Activated naive CD8-positive, alpha-beta T cell treated with anti-CD3 and anti-CD28 coated beads, Interleukin-2, amount 50 U/mL, for 24 hours (primary cell): ENCODE measurements at places on chromosomes 6 and 20.
A peak's percentile ranks its signal among the peaks of the same experiment; 100 is the strongest.

DNA sequence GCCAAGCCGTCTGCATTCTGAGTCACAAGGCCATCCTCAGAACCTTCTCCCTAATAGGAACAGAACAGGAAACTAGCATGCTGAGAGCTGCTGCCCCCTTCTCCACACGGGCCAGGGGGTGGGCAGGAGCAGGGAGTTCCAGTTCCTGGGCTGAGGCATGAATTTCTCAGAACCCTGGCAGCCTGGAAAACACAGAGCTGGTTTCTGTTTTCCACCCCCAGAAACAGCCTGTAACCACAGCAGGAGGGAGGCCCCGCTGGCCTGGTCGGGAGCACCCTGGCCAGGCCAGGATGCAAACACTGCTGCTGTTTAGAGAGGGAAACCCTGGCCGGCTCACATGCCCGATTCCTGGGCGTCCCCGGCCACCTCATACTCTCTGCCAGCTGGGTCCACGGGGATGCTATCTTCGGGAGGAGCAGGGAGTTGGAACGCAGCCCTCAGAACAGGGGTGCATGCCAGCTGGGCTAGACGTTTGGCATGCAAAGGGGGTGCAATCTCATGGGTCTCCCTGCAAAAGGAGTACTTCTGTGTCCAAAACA, 130.1 kb downstream of the NFATC2 start:
- no peak for DNase-seq

DNA sequence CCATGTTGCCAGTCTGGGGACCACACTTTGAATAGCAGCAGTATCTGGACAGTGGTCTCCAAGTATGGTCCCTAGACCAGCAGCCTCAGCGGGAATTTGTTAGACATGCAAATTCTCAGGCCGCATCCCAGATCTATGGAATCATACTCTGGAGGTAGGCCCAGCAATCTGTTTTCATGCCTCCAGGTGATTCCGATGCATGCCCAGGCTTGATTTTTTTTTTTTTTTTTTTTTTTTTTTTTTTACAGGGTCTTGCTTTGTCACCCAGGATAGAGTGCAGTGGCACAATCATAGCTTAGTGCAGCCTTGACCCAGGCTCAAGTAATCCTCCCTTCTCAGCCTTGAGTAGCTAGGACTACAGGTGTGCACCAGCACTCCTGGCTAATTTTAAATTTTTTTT, 682 bp upstream of the SLA2 start:
- no peak for DNase-seq

DNA sequence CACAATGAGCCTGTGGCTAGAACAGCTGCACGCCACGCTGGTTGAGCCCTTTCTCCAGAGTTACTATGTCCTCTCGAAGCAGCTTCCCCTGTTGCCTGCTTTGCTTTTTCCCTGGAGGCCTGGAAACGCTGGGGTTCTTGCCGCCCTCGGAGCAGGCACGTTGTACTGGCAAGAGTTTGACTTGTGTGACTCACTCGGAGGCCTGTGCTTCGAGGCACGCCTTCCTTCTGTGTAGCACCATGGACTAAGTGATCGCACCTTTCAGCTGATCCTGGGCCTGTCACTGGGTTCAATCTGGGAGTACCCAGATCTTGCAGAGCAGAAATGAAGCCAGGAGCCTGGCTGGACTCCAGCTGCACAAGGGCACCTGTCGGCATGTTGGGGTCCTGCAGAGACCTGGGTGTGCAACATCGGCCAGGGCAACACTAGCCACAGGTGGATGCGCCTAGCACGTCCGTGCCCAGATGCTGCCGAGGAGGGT, 5.2 kb downstream of the INSM1 start:
- DNase-seq = no peak

GRCh38 chr6:24907919-24908649, 27.7 kb downstream of the RIPOR2 start:
- DNase-seq = no peak

- DNase-seq = no peak
Observed at GRCh38 chr6:57089265-57089664, 723 bp upstream of the ZNF451 start.

DNA sequence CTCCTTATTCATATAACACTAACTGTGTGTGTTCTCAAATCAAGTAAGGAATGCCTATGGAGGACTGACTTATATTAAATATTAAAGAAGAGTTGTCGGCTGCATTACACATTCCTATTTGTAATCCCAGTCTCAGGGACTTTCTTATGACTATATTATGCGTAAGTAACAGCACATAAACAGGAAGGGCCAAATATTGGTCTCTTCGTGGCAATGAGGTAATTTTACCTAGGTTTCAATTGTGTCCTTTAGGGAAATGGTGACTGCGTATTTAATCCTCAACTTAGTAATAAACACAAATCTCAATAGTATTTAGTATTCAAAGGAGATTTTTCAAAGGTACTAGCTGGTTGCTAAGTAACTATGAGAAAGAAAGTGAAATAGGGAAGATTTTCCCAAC, 22.8 kb upstream of the EPM2A start:
- DNase-seq = no peak

GRCh38 chr20:61114493-61115175, 137.4 kb upstream of the CDH4 start:
- no peak for DNase-seq

DNA sequence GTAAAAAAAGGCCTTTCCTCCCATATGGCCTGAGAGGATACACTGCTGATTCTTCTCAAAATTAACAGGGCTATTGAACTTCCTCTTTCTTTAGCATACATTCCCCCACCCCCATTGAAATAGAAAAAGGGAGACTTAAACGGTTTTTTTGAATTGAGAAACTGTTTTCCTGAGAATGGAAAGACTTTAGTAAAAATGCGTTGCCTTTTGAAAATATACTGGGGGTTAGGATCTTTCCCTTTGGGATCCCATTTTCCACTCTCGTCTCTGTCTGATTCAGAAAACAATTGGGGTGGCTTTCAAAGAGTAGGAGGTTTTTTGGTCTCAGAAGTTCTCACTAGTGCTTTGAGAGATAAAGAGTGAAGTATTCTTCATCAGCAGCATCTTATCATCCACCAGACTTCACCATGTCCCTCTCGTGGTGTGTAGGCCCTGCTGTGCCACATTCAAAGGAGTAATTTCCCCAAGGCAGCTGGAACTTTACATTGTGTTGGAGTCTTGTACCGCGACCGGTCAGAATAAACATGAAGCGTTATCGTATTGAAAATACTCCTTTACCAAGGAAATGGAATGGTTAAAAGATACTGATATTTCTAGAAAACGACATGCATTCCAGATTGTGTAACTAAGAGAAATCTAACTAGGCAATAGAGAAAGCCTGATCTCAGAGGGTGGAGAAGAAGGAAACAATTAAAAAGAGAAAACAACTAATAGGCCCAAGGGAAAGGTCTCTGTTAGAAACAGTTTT, 10.6 kb downstream of the MYB start:
- DNase-seq = no peak

GRCh38 chr6:109874621-109875020, 103.5 kb upstream of the GPR6 start:
- no peak for DNase-seq

- DNase-seq = no peak
Observed at GRCh38 chr6:75481936-75482593, 11.5 kb downstream of the FILIP1 start.

DNA sequence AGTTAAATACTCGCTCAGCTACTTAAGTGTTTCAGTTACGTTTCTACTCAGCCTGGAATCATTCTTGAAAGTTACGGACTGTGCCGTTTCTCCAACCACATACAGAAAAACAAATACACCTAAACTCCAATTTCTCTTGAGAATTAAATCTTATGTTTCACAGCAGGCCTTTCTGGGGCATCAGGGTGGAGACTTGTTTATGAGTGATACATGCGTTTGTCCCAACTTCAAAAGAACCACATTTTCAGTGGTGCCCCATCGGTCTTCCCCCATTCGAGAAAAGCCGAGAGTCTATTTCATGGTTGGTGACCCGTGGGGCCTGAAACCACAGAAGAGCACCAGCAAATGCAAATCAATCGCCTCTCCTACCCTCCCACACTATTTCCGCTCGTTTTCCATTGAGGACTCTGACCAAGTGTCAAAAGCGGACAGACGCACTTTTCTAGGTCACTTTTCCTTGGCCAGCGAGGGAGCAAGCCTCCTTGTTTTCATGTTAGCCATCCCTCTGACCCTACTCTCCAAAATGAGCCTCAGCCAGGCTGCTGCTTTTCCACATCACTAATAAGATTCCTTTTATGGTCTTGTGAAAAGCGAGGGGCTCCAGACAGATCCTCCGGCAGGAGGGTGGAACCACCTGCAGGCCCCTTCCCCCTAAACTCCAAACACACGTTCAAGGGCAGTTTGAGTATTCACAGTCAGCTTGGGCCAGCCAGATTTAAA, 3.1 kb downstream of the JAG1 start:
- no peak for DNase-seq

GRCh38 chr20:37651932-37652331, 41.9 kb upstream of the CTNNBL1 start:
- peak; percentile 45 for DNase-seq

- no peak for DNase-seq
Observed at GRCh38 chr6:108119769-108120141, 45.2 kb upstream of the OSTM1 start.

DNA sequence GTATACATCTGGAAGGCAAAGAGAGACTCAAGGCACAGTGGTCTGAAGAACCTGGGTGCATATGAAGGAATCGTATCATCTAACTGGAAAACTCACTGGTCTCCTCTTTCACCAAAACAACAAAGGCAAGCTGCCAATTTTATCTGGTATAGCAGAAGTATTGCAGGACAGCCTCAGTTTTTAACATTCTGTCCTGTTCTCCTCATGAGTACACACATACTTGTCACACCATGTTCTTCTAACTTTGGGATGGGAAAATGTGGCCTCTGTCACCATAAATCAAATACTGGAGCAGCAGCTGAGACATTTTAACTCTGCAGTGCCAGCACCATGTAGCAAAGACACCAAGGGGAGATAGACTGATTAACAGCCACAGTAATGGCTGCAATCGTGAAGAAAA, 199.1 kb upstream of the CNR1 start:
- no peak for DNase-seq

GRCh38 chr6:37819802-37820717, 533 bp downstream of the ZFAND3 start:
- peak; percentile 68 for DNase-seq

DNA sequence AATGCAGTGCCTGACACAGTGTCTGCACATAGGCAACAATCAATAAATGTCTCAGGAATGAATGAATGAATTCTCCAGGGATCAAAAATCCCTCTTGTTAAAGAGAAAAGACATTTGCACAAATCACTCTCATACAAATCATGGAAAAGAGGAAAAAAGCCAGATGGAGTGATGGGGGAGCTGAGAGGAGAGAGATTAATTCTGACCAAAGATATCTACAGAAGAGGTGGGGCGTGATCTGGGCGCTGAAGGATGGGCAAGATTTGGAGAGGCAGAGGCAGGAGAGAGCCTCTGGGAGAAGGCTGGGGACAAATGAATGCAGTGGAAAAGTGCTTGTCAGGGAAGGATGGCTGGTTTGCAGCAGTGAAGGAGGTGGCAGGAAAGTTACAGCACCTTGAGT, 142.9 kb upstream of the BACH2 start:
- no peak for DNase-seq

GRCh38 chr6:152176268-152176667, 368.8 kb downstream of the ESR1 start:
- DNase-seq = no peak

GRCh38 chr6:156849806-156850205, 72.6 kb downstream of the ARID1B start:
- DNase-seq = no peak

GRCh38 chr6:166754218-166755030, 127.4 kb upstream of the RPS6KA2 start:
- no peak for DNase-seq

GRCh38 chr6:135904666-135905065, 53.2 kb downstream of the PDE7B start:
- DNase-seq = no peak

DNA sequence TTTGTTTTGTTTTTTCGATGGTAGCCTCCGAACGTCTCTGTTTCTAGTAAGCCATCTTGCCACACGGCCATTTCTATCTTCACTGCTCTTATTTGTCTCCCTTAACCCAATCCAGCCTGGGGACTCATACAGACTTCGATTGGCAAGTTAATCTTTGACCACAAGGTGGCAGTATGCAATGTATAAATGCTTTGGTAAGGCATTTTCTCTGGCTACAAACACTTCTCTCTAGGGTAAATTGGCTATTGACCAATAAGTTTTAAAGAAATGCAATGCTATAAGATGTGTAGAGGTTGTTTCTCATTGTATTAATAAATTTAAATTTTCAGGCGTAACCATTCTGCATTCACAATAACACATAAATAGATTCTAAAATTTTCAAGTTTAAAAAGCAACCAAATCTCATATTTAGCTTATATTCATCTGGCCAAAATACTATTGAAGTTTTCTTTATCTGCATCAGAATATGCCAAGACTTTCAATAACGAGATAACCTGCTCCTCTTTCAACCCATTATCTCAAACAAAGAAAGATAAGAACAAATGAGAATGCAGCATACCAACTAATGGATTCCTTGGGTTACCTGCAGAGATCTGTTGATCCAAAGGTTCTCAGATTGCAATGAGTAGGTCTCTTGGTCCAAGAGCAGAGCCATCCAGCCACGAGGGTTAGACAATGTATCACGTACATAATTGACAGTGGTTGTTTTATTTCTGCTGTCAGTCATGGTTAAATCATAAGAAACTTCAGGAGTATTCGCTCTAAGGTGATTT, 231.9 kb downstream of the PKHD1 start:
- peak; percentile 3 for DNase-seq

DNA sequence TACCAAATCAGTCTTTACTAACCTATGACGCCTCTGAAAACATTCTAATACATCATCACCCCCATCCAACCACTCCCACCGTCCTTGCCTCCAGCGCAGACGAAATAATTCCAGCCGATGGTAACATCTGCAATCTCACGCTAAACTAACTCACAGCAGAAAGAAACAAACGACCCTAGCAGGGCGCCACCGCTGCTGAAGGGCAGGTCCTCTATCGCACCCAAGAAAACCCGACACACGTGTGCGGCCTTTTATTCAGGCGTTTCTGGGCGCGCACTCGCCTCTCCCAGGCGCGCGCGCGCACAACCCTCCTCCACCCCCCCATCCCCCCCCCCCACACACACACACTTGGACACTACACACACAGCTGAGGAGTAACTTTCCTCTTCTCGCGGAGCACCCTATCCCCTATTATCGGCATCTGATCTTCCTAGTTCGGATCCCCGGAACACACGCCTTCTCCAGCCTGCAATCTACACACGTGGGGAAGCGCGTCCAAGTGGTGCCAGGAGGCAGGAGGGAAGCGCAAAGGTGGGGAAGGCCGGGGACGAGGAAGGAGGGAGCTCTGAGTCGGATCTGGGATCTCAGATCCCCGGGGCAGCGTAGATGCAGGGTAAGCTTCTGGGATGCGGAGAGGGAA, 1.4 kb downstream of the GFOD1 start:
- DNase-seq = peak; percentile 46
